ENCODE measurements at places on chromosomes 6 and 20.

DNA sequence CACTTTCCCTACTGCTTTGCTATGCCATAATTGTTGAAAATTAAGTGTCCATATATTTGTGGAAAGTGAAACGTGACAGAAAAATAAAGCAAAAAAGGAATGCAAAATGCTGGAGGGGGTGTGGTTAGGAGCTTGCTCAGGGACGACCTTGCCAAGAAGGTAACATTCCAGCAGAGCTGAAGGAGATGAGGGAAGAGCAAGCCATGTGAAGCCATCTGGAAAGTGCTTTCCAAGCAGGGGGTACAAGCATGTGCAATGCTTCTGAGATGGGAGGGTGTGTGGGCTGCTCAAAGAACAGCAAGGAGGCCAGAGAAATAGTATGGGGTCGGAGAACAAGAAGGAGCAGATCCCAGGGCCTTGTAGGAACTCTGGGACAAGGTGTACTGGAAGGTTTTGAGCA is 161.7 kb downstream of the ISM1 start:
- DNase-seq, result no peak

DNA sequence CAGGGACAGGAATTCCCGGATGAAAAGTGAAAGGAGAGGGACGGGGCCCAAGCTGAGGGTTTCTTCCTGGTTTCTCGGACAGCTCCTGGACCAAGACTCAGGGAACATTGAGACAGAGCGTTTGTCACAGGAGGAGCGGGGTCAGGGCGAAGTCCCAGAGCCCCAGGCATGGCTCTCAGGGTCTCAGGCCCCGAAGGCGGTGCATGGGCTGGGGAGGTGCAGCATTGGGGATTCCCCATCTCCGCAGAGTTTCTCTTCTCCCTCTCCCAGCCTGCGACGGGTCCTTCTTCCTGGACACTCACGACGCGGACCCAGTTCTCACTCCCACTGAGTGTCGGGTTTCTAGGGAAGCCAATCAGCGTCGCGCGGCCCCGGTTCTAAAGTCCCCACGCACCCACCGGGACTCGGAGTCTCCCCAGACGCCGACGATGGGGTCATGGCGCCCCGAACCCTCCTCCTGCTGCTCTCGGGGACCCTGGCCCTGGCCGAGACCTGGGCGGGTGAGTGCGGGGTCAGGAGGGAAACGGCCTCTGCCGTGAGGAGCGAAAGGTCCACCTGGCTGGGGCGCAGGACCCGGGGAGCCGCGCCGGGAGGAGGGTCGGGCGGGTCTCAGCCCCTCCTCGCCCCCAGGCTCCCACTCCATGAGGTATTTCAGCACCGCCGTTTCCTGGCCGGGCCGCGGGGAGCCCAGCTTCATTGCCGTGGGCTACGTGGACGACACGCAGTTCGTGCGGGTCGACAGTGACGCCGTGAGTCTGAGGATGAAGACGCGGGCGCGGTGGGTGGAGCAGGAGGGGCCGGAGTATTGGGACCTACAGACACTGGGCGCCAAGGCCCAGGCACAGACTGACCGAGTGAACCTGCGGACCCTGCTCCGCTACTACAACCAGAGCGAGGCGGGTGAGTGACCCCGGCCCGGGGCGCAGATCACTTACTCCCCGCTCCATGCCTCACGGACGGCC is 54.6 kb upstream of the POLR1H start:
- no peak for DNase-seq

GRCh38 chr20:4729265-4729664 is 7.6 kb downstream of the PRND start:
- DNase-seq, result no peak

GRCh38 chr6:139698526-139699176 is 324.2 kb upstream of the CITED2 start:
- no peak for DNase-seq

Measured in brain (organoid and tissue), 16 donors.